ENCODE measurements at places on chromosomes 5 and 9.

- no peak for DNase-seq
Observed at GRCh38 chr9:133342570-133342969, 5.4 kb downstream of the MED22 start.

GRCh38 chr9:121976751-121977150 lies 116.4 kb downstream of the TTLL11 start:
- DNase-seq, result no peak

DNA sequence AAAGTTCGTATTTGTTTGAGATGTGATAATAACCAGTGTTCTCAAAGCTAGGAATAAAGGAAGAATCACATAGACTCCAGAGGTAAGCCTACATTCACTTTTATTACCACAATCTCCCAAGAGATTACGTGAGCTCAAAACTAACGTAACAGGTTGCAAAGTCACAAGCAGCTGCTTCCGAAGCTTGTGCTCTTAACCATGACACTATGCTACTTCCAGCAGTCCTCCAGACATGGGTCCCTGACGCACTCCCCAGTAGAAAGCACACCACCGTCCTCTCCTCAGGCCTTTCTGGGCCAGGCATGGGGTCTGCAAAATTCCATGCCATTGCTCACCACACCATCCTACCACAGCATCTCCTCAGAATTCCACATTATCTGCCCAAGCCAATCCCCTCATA lies 84.6 kb downstream of the PAX5 start:
- DNase-seq, result no peak

DNA sequence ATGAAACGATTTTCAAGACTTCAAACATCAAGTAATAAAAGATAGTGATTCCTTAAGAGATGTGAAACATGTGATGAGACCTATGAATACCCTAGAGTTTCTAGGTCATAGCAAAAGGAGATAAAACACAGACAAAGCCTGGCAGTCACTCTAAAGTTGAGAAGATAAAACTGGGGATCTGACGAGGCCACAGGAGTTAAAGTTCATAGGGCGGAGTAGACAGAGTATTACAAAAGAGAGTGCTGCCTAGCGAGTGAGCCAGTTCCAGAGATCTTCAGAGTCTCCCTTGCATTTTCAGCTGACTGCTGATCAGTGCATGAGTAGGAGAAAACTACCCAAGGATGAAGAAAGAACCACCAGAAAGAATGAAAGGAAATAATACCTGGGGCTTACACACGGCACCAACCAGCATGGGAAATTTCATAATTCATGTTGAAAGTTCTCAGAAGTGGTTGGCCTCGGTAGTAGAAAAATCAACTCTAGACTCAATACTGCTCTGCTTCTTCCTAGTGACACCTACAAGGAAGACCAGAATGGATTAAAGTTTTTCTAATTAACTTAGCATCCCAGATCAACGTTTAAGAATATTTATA lies 30.4 kb downstream of the FBXO4 start:
- no peak for DNase-seq

- DNase-seq, result no peak
Observed at GRCh38 chr9:93171261-93171990, 12.5 kb upstream of the WNK2 start.

GRCh38 chr9:110650261-110650660 lies 18.3 kb upstream of the MUSK start:
- no peak for DNase-seq

DNA sequence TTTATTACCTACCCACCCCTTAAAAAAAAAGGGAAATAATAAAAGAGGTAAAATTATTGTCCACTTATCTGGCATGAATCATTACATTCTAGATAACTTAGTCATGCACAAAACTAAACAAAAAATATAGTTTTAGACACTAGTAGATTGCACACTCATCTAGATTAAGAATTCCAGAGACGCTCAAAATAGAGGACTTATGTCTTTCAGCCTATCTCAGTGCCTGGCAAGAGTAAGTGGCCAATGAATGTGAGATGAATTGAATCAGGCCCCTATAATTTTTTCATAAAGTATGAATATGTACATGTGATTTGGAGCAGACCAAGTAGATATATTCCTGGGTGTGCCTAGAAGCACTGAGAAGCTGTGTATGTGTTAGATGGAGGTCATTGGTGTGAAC lies 2.0 kb upstream of the RXFP3 start:
- no peak for DNase-seq

DNA sequence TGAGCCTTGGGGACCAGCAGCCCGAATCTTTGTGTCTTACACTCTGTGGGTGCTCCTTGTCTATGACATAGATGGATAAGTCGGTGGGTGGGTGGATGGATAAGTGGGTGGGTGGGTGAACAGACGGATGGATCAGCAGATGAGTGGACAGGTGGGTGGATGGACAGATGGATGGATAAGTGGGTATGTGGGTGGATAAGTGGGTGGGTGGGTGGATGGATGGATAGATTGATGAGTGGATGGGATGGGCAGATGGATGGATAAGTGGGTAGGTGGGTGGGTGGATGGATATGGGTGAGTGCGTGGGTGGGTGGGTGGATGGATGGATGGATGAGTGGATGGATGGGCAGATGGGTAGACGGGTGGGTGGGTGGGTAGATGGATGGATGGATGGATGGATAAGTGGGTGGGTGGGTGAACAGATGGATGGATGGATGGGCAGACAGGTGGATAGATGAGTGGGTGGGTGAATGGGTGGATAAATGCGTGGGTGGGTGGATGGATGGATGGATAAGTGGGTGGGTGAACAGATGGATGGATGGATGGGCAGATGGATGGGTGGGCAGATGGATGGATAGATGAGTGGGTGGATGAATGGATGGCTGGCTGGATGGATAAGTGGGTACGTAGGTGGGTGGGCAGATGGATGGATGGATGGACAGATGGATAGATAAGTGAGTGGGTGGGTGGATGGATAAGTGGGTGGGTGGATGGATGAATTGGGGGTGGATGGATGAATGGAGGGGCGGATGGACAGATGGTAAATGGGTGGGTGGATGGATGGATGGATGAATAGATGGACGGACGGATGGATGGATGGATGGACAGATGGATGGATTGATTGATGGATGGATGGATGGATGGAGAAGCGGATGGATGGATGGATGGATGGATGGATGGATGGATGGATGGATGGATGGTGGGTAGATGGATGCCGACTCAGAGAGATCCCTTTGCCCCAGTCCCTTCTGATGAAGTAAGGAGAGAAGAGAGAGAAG lies 121.2 kb downstream of the VAV2 start:
- DNase-seq, result no peak

DNA sequence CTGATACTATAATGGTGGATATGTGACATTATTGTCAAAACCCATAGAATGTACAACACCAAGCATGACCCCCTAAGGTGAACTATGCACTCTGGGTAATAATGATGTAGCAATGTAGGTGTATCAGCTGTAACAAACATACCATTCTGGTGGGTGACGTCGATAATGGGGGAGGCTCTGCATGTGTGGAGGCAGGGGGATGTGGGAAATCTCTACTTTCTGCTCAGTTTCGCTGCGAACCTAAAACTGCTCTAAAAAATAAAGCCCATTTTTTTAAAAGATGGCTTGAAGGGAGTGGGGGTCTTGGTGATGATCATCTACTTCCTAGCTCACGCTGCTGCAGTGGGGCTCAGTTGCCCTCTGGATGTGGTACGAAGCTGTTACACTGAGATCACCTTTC lies 51.1 kb downstream of the RASGEF1C start:
- DNase-seq, result no peak

DNA sequence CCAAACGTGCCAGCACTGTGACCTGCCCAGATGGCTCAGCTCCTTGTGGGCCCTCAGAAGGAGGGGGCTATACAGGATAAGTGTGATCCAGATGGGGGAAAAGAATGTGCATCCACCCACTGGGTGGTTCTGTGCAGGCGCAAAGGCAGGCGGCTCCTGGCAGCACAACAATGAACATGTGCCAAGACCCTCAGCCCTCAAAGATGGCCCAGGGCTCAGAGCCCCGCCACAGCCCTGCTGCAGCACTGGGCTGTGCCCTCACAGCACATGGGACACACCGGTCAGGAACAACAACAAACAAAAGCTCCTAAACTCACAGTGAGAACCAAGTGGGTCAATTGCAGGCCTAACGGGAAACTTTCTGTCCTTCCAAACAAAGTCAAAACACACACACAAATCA lies 4.7 kb downstream of the SEMA4D start:
- no peak for DNase-seq

DNA sequence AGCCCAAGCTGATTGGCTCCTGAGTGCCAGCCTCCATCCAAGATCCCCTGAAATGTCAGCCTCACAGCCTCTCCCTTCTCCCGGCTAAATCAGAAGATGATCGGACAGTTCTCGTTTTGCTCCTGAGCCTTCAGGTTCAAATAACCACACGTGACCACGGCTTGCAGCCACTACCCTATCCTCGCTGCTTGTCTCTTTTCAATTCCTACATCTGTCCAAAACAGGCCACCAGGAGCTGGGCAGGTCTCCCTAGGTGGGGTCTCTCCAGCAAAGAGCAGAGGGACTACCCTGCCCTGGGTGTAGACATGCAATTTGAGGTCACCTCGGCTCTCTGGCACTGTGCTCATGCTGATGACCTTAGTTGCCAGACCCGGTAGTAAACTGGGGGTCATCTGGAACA lies 224.0 kb upstream of the TBC1D2 start:
- no peak for DNase-seq

DNA sequence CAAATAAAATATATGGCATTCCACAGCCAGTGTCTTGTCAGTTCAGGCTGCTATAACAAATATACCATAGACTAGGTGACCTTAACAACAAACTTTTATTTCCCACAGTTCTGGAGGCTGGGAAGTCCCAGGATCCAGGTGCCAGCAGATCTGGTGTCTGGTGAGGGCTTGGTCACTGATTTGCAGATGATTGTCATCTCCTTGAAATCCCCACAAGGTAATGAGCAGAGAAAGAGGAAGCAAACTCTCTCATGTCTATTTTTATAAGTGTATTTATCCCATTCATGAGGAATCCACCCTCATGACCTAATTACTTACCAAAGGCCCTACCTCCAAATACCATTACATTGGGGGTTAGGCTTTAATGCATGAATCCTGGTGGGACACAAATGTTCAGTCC lies 663.2 kb downstream of the TLR4 start:
- no peak for DNase-seq

- DNase-seq, result no peak
Observed at GRCh38 chr5:172187118-172188032, 649 bp downstream of the STK10 start.

DNA sequence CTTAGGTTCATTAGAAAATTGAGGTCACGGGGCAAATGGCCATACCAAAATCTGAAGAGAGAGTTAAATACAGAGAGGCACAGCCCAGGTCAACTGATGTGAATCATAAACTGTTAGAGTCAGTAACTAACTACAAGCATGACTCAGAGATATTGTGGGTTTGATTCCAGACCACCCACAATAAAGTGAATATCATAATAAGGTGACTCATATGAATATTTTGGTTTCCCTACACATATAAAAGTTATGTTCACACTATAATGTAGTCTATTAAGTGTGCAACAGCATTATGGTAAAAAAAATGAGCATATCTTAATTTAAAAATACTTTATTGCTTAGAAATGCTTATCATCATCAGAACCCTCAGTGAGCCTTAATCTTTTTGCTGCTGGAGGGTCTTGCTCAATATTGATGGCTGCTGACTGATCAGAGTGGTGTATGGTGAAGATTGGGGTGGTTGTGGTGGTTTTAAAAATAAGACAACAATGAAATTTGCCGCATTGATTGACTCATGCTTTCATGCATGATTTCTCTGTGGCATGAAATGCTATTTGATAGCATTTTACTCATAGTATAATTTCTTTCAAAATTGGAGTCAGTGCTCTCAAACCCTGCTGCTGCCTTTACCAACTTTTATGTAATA lies 53.1 kb upstream of the EDIL3 start:
- no peak for DNase-seq

DNA sequence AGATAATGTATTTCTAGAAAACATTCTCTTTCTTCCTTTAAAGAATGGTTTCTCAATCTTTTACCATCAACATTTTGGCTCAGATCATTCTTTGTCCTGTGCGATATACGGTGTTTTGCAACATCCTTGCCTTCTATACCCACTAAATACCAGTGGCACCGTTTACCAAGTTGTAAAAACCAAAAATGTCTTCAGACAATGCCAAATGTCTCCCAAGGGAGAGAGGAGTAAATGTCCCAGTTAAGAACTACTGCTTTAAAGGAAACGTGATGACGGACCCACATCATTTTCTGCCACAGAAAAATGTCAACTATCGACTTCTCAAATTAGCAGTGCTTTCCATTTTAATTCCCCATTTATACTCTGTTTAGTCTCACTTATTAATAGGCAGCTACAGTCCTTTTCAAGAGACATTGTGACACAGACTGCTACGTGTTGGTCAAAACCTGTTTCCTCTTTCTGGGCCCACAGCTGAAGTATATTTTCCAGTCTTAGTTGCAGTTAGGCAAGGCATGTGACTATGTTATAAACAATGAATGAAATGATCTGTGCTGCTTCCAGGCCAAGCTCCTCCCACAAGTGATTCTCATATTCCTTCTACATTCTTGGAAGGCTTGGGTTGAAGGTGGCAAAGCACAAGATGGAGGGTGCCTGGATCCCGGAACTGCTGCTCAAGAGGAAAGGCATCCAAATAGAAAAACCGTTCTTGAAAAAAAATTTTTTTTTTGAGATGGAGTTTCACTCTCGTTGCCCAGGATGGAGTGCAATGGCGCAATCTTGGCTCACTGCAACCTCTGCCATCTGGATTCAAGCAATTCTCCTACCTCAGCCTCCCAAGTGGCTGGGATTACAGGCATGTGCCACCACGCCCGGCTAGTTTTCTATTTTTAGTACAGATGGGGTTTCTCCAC lies 8.8 kb downstream of the PRXL2C start:
- DNase-seq, result no peak

- no peak for DNase-seq
Observed at GRCh38 chr5:4868140-4868735, 271.9 kb upstream of the ADAMTS16 start.

DNA sequence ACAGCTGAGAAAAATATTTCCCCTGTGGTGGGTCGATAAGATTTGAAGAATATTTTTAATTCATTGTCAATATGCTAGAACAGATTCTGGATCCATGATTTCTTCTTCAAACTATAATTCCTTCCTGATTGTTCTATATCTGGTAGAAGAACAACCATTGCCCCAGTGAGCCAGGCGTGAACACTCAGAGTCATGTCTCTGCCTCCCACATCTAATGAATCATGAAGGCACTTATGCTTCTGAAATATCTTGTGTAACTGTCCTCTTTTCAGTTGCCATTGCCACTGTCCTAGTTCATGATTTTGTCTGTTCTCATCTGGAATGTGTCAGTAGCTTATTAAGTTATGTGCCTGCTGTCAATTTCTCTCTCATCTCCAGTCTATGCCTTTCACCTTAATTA lies 40.0 kb downstream of the GABRG2 start:
- DNase-seq, result no peak

GRCh38 chr5:83542839-83543238 lies 71.3 kb downstream of the VCAN start:
- DNase-seq, result no peak

DNA sequence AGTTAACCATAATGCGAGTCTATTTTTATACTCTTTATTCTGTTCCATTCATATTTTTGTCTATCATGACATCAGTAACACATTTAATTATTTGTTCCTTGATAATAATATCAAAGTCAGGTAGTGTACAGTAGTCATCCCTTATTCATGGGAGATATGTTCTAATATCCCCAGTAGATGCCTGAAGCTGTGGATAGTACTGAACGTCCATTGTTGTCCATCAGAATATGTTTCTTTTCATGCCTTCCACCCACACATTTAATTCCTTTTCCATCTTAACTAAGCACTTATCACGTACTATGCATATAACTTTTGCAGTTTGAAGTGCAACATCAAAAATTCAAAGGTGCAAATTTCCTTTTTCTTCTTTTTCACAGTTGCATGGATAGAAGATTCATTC lies 53.6 kb downstream of the FER start:
- no peak for DNase-seq

GRCh38 chr5:126869005-126869451 lies 92.1 kb downstream of the LMNB1 start:
- DNase-seq, result no peak

Measured in stimulated activated CD4-positive, alpha-beta T cell treated with anti-CD3 and anti-CD28 coated beads, Interleukin-15, amount 100 ng/mL, for 1 hour (primary cell).